Transverse colon (tissue), 4 donors: ENCODE measurements at places on chromosomes 12 and 14. TPM values are rescaled to one million over a fixed set of nuclear protein-coding genes. Genes with fewer than 3 reads are reported as not detected.
A peak's percentile ranks its signal among the peaks of the same experiment; 100 is the strongest.

The KRT6A gene
- not detected for total RNA-seq

DNA sequence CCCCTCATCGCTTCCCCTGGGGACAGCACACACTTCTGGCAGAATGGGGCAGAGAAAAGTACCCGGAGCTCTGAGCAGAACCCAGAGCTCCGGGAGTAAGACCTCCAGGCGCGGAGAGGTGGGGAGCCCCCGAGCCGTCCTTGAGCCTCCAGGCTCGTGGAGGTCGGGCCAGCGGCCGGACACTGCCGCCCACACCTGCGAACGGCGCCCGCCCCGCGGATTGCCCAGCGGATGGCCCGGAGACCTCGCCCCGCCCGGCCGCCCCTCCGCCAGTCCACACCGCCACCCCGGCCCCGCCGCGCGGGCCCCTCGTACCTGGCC lies 344 bp downstream of the SPTLC2 start:
- H3K4me3 ChIP-seq, result peak overlapping the region; percentile 38
- H3K4me1 ChIP-seq, result peaks cover 9% of the 10 kb centered on the region
- no peaks in the 10 kb centered on the region for H3K36me3 ChIP-seq
- H3K27me3 ChIP-seq, result no peaks in the 10 kb centered on the region
- DNase-seq, result no peak

- H3K4me3 ChIP-seq, result no peak overlapping the region
- peaks cover 100% of the 10 kb centered on the region for H3K27me3 ChIP-seq
- H3K36me3 ChIP-seq, result no peaks in the 10 kb centered on the region
- H3K27ac ChIP-seq, result peak overlapping the region; percentile 63
- no peak for DNase-seq
Measured at GRCh38 chr12:54019091-54019811, 9.0 kb upstream of the HOXC6 start.

DNA sequence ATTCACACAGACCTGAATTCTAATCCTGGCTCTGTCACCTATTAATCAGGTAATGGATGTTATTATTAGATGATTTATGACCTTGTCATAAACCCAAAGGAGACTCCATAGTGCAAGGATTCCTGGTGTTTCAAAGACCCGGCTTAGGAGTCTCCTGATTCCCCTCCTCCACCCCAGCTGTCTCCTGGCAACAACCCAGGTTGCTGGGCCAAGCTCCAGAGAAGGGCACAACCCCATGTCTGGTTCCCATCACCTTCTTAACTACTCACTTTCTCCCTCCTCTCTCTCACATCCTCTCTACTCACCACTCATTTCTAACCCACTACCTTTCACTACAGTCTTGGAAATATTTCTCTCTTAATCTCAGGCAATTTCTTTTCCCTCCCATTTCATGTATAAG lies 41.6 kb downstream of the RHOJ start:
- DNase-seq, result no peak
- no peak overlapping the region for H3K27ac ChIP-seq
- no peak overlapping the region for H3K4me3 ChIP-seq
- H3K4me1 ChIP-seq, result peaks cover 10% of the 10 kb centered on the region
- no peaks in the 10 kb centered on the region for H3K27me3 ChIP-seq
- no peaks in the 10 kb centered on the region for H3K36me3 ChIP-seq

DNA sequence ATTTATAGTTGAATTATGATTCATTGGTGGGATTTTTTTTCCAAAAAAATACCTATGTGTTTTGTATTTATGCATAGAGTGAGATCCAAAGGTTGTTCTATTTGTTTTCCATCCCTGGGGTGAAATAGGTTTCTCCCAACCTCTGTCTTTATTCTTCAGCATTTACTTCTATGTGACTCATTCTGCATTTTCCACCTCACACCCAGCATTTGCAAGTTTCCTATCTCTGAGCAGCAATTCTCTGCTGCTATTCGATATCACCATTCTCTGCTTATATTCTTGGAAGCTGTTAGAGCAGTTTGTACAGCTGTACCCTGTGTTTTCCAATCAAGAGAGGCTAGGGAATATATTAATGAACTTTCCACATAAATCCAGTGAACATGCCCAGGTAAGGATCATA lies 538.9 kb downstream of the SNAPC1 start:
- no peak for DNase-seq
- no peaks in the 10 kb centered on the region for H3K36me3 ChIP-seq
- no peaks in the 10 kb centered on the region for H3K4me1 ChIP-seq
- H3K4me3 ChIP-seq, result no peak overlapping the region

- H3K36me3 ChIP-seq, result no peaks in the 10 kb centered on the region
- H3K27ac ChIP-seq, result peak overlapping the region; percentile 94
- H3K27me3 ChIP-seq, result no peaks in the 10 kb centered on the region
- peaks cover 42% of the 10 kb centered on the region for H3K4me1 ChIP-seq
Measured at GRCh38 chr14:50001151-50001998, 108.5 kb downstream of the ARF6 start.
